ENCODE measurements at places on chromosomes 5 and 9. TPM values are rescaled to one million over a fixed set of nuclear protein-coding genes. Genes with fewer than 3 reads are reported as not detected.

HSD17B3 gene
- not detected for total RNA-seq

GNA14 gene
- total RNA-seq = under 0.01 TPM

ARHGEF28 gene
- total RNA-seq = 13.9 TPM

SLC36A3 gene
- not detected for total RNA-seq

HMGCR gene
- total RNA-seq = 48.6 TPM

ITK gene
- total RNA-seq = not detected

CHSY3 gene
- total RNA-seq = 1.4 TPM

RMI1 gene
- 6.8 TPM for total RNA-seq

ARHGEF37 gene
- total RNA-seq = 0.28 TPM

FOXD4L5 gene
- total RNA-seq = under 0.01 TPM

HCN1 gene
- total RNA-seq = not detected

CDHR2 gene
- total RNA-seq = not detected

SLC25A2 gene
- total RNA-seq = 0.28 TPM

All from IMR-90 (cell line).